ENCODE measurements at places on chromosomes 2 and 18.

DNA sequence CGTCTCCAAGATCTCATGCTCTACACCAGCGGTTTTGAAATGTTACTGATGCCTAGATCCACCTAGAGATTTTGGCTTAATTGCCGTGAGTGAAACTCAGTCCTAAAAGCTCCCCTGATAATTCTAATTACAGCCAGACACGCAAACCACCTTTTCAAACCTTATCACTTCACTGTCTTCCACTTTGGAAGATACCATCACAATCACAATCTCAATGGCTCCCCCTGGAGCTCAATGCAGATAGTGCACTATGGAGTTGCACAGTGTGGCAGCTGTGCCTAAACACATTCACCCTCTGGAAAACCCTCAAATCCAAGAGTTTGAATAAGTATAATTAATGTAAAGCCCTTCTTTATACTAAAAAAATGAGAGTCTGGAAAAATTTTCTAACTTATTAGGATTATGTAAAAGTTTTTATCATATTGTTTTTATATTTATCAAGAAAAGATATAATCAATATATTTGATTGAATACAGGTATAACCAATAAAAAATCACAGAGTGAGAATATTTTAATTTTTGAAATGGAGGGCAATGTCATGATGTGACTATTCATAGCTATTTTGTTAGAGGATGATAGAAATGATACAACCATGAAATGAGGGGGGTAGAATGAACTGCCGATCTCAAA, 102.9 kb upstream of the SLC8A1 start:
- H3K27ac ChIP-seq, result no peak overlapping the region
- H3K4me1 ChIP-seq, result no peaks in the 10 kb centered on the region
- peak; percentile 38 for DNase-seq
- H3K27me3 ChIP-seq, result no peaks in the 10 kb centered on the region
- no peaks in the 10 kb centered on the region for H3K36me3 ChIP-seq

- no peak for DNase-seq
- no peaks in the 10 kb centered on the region for H3K27me3 ChIP-seq
- H3K4me1 ChIP-seq, result no peaks in the 10 kb centered on the region
- H3K27ac ChIP-seq, result no peak overlapping the region
- no peaks in the 10 kb centered on the region for H3K36me3 ChIP-seq
These were observed 20.0 kb upstream of the SGPP2 start for GRCh38 chr2:222404151-222404905.

DNA sequence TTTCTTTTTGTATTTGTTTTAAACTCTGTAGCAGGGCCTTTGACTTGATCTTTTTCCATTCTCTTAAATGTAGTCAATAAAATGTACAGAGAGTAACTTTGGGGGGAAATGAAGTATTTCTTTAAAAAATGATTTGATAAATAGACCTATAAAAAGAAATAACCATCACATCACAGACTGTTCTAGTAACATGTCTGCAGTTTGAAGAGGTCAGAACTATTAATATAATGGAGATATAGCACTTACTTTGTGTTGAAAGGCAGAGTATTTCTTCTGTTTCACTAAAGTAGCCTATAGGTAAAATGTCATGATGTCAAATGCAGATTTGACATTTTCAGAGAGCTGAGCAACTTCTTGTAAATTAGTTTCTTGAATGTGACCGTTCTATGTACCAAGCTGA, 55.7 kb upstream of the FAM237A start:
- no peak overlapping the region for H3K4me3 ChIP-seq
- H3K4me1 ChIP-seq, result no peaks in the 10 kb centered on the region
- H3K27me3 ChIP-seq, result peaks cover 12% of the 10 kb centered on the region
- no peaks in the 10 kb centered on the region for H3K36me3 ChIP-seq

DNA sequence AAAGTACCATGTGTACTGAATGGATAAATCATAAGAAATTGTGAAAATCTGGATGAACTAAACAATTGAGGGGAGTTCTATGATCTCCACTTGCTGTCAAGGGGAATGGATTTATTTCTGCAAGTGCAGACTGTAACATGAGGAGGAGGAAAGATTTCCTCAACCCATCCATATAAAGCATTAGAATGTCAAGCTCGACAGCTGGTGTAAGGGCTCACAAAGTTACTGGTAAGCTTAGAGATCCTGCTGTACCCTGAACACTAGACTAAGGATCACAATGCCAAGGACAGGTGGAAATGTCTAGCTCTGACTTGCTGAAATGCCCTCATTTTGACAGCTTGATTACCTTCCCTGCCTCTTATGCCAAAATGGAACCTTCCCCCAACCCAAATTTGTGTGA, 125.3 kb downstream of the TCF4 start:
- peaks cover 8% of the 10 kb centered on the region for H3K27me3 ChIP-seq
- no peaks in the 10 kb centered on the region for H3K36me3 ChIP-seq
- no peak for DNase-seq

DNA sequence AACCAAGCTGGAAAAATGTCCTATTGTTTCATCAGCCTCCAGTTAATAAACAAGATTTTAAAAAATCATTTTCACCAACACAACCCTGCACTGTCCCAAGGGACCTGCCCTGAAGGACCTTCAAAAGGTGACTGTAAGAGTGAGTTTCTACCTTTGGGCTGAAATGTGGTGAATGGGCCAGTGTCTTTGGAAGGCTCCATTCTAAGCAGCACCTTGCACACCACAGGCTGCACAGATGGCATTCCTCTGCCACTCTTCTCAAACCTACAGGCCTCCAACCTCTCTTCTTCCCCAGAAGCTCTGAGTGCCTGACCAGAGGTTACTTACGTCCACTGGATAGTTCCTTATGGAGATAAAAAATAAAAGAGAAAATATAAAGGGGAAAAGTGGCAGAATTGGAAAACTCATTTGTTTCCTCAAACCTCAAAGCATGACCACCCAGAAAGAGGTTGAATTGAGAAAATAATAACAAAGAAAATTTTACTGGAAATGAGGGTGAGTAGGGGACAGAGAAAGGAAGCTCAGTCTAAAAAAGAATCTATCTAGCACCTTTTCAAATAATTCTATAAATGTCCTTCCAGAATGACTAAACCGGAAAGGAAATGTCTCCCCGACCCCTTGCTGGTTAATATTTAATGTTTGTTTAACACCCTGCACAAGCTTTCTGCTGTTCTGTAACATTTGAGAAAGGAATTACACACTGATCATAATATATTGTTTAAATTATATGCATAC, 175.7 kb downstream of the METTL4 start:
- peaks cover 15% of the 10 kb centered on the region for H3K27me3 ChIP-seq
- H3K36me3 ChIP-seq, result no peaks in the 10 kb centered on the region
- no peak for DNase-seq
- no peak overlapping the region for H3K27ac ChIP-seq
- H3K4me3 ChIP-seq, result no peak overlapping the region
- H3K4me1 ChIP-seq, result no peaks in the 10 kb centered on the region
